AG20443 (cell line): ENCODE measurements at places on chromosomes 6 and 20.

- DNase-seq, result no peak
Measured at GRCh38 chr6:18412068-18412467, 24.9 kb downstream of the RNF144B start.

- no peak for DNase-seq
Measured at GRCh38 chr6:40499215-40499614, 87.9 kb downstream of the LRFN2 start.

GRCh38 chr6:151263967-151264366 lies 24.2 kb downstream of the AKAP12 start:
- peak; percentile 51 for DNase-seq

GRCh38 chr20:35561268-35561667 lies 19.4 kb downstream of the ERGIC3 start:
- peak; percentile 73 for DNase-seq

DNA sequence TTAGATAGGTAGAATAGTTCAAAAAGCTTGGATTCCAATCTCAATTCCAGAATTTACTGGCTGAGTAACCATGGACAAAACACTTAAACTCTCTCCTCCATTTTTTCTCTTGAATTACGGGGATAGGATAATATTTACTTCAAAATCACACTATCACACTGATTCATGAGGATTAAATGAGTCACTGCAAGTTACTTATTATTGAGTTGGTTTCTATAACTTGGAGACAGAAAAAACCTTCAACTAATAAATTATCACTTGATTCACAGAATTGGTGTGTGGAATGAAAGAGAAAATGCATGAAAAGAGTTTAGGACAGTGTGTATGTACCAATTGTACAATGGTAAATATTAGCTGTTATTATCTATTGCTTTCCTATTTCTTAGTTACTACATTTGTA lies 585.2 kb downstream of the PHF3 start:
- DNase-seq, result no peak
